ENCODE measurements at places on chromosomes 2 and 18.

- no peak for DNase-seq
These were observed 105.6 kb upstream of the SALL3 start for GRCh38 chr18:78873926-78874500.

DNA sequence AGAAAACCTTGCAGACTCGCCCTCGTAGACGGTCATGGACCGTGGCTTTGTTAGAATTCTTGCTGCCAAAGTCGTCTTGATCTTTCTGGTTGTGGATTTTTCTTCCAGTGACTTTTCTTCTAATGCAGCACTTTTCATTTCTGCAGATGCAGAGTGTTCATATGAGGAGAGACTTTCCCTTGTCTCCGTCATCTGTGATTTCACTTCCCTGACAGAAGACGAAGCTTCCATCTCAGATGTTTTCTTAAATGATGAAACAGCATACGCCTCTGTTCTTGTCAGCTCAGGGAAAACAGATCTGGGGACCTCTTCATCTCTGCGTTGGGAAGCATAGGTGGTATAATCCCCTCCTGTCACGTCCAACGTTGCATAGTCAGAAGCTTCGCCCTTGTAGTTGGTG lies 50.9 kb downstream of the PLEKHA3 start:
- no peak for DNase-seq

DNA sequence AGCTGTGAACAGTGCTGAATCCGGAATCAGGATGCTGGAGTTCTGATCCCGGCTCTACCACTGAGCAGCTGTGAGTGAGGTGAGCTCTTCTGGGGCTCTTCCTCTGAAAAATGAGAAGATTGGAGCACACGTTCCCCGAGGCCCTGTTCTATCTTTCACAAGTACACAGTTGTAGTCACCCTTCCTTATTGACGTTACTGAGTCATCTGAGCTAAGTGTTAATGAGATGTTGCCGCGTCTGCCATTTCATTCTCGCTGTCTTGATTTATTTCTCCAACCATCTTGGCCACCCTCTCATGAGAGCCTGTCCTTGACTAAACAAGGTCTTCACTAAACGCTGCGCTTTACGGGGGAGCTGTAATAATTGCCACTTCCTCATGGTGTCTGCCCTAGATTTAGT lies 31.9 kb upstream of the EFR3B start:
- DNase-seq: no peak

- DNase-seq: no peak
These were observed 38.8 kb upstream of the UBE2F start for GRCh38 chr2:237927986-237928385.

- no peak for DNase-seq
These were observed 18.4 kb upstream of the PIK3C3 start for GRCh38 chr18:41936471-41937134.
